Renal pelvis (tissue), 12 donors: ENCODE measurements at places on chromosomes 6 and 20.

GRCh38 chr20:17648315-17648646 lies 33.8 kb downstream of the RRBP1 start:
- DNase-seq, result no peak

- DNase-seq, result no peak
Observed at GRCh38 chr6:125807293-125807692, 16.5 kb downstream of the NCOA7 start.

GRCh38 chr6:33744895-33745546 lies 1.7 kb downstream of the IP6K3 start:
- DNase-seq, result no peak

GRCh38 chr6:160010067-160010466 lies 41.2 kb downstream of the IGF2R start:
- no peak for DNase-seq
